ENCODE measurements at places on chromosomes 2 and 18.
A peak's percentile ranks its signal among the peaks of the same experiment; 100 is the strongest.

GRCh38 chr18:79422022-79422782 is 26.5 kb downstream of the NFATC1 start:
- DNase-seq: no peak

GRCh38 chr2:115624332-115624731 is 1181.9 kb downstream of the DPP10 start:
- no peak for DNase-seq

GRCh38 chr2:239028253-239028619 is 180.4 kb downstream of the TWIST2 start:
- no peak for DNase-seq

GRCh38 chr2:183416753-183417152 is 292.5 kb downstream of the NUP35 start:
- DNase-seq: no peak

DNA sequence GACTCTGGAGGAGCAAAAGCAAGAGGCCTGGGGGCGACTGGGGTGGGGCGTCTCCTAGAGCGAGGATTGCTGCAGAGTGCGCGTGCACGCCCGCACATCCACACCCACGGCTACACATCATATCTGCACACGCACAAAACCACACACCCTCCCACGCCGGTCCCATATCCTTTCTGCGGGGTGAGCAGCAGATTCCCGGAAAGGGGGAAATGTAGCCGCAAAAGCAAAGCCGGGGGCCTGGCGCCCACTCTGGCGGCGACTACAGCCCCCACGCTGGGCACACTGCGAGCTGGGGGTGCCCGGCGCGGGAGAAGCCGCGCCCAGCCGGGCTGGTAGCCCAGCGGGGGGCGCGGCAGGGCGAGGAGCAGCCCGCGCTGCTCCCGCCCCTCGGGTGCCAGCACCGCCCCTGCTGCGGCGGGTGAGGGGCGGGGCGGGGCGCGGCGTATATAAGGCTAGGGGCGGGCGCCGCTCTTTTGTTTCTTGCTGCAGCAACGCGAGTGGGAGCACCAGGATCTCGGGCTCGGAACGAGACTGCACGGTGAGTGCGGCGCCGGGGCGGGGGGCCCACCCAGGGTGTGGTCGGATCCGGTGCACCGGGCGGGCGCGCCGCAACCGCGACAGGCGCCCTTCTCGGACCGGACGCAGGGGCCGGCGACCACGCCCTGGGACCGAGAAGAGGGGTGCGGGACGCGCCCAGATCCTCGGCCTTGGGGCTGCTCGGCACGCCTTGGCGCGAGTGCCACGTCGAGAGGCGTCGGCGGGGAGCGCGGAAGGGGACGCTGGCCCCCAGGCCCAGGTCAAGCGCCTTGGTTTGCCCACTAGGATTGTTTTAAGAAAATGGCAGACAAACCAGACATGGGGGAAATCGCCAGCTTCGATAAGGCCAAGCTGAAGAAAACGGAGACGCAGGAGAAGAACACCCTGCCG is at the start of gene TMSB10:
TSS of gene TMSB10 (plus strand) at position 476 of the 927 bp plus-strand sequence.
- DNase-seq: peak; percentile 91

GRCh38 chr18:44602845-44603244 is 77.8 kb upstream of the SETBP1 start:
- no peak for DNase-seq

DNA sequence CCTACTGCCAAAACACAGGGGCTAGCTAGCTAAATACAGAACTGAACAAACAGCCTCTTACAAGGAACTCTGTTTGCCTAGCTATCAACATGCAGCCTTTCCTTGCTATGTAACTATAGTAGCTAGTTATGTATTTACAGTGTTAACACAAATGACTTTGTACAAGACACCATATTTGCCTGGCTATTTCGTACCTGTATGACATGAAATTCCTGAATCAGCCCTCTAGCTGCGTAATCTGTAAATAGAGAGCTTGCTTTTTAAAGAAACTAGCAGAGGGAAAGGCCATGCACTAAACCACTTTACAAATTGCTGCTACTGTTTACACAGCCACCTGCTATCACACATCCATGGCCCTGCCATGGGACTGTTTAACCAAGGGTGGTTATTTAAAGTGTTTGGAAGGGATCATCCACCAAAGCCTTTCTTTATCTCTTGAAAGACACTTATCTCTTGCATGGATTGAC is 248.7 kb downstream of the TFCP2L1 start:
- no peak for DNase-seq

DNA sequence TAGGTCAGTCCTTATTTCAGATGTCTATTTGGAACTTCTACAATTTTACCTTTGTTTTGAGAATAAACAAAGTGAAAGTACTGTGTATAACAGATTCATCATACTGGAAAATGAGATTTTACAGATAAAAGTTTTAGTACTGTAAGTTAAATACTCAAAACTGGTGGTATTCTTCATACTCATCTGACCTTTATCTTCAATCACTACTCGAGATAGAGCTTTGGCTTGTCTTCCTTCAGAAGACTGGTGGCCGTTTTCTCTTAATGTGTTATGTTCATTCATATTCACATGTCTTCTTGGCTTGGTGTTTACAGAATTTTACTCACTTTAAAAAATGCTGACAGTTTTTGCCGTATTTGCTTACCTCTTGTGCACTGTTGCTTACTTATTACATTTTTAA is 2.1 kb downstream of the SPOPL start:
- no peak for DNase-seq

DNA sequence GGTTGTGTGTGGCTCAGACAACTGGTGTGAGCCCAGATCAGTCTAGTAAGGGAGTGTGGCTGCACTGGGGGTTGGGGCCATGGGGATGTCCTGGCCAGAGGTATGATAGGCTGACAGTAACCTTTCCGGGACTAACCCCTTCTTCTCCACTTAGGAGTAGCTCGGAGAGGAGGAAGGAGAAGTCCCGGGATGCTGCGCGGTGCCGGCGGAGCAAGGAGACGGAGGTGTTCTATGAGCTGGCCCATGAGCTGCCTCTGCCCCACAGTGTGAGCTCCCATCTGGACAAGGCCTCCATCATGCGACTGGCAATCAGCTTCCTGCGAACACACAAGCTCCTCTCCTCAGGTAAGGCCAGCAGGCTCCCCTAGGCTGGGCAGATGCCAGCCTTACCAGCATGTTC is 49.5 kb downstream of the EPAS1 start:
- DNase-seq: no peak

Data from lower lobe of right lung (tissue), 2 donors.